ENCODE measurements at places on chromosomes 6 and 20. TPM values are rescaled to one million over a fixed set of nuclear protein-coding genes. Genes with fewer than 3 reads are reported as not detected.

Gene MAP1LC3A
- 85.2 TPM for total RNA-seq

DNA sequence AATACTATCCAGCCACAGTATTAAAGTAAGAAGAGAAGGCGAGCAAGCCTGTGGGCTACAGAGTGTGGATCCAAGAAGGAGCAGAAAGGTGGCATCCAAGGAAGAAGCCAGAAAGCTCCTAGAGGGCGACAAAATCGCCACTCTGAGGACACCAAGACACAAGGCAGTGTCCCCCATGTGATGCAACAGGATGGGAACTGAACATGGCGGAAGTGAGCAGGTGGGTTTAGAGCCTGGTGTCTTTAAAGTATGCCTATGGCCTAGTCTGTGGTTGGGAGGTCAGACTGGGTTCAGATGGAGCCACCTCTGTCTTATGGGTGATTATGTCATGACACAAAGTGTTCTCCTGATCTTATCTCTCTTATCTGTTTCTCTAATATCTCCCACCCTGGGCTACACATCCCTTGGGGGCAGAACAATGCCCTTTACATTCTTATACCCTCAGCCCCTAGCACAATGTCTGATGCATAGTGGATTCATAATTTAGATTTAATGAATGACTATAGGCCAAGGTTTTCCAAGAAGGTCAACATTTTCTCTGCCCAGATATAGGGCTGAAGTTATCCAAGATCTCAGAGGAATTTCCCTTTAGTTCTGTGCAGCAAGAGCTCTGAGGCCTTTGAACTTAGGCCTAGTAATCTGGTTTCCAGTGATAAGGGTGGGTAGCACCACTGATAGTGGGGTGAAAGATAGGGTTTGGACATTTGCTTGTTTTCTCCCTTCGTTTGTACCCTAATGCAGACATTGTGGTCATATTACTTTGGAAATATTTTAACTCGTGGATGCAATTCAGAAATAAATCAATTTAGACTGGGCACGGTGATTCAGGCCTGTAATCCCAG lies 167.3 kb upstream of the AKIRIN2 start:
- H3K4me1 ChIP-seq, result no peaks in the 10 kb centered on the region
- H3K4me3 ChIP-seq, result no peak overlapping the region
- no peaks in the 10 kb centered on the region for H3K36me3 ChIP-seq
- DNase-seq, result no peak

GRCh38 chr6:144139817-144140216 lies 10.5 kb upstream of the STX11 start:
- no peaks in the 10 kb centered on the region for H3K4me1 ChIP-seq
- DNase-seq, result no peak
- no peak overlapping the region for H3K4me3 ChIP-seq
- H3K36me3 ChIP-seq, result no peaks in the 10 kb centered on the region
- H3K27ac ChIP-seq, result no peak overlapping the region

GRCh38 chr6:152983637-152984512 lies 1.0 kb upstream of the FBXO5 start:
- no peaks in the 10 kb centered on the region for H3K27me3 ChIP-seq
- DNase-seq, result peak; percentile 98
- peaks cover 26% of the 10 kb centered on the region for H3K4me1 ChIP-seq
- H3K36me3 ChIP-seq, result peaks cover 14% of the 10 kb centered on the region

DNA sequence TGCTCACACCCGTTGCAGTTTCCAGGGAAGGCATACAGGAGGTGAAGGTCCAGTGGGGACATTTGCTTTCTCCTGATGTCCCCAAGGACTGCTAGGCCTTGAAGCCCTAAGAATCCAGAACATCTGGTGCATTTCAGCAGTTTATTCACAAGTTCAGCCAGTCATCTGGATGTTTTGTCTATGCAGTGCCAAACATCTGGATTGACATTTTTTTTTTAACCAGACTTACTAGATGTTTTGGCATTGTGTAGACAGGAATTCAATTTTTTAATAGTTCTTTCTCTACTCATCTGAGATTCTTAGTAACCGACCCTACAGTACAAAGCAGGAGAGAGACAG lies 256.2 kb downstream of the CLIC5 start:
- peaks cover 12% of the 10 kb centered on the region for H3K4me1 ChIP-seq
- H3K27ac ChIP-seq, result no peak overlapping the region
- no peaks in the 10 kb centered on the region for H3K36me3 ChIP-seq
- H3K4me3 ChIP-seq, result no peak overlapping the region
- no peak for DNase-seq
- H3K27me3 ChIP-seq, result peaks cover 14% of the 10 kb centered on the region

- DNase-seq, result no peak
- H3K27ac ChIP-seq, result no peak overlapping the region
- no peaks in the 10 kb centered on the region for H3K27me3 ChIP-seq
- H3K4me3 ChIP-seq, result peak overlapping the region; percentile 17
Observed at GRCh38 chr20:8115436-8115835, 16.6 kb upstream of the PLCB1 start.

All from type B pancreatic cell (in vitro differentiated cells).